Effector memory CD4-positive, alpha-beta T cell (primary cell): ENCODE measurements at places on chromosomes 1 and 21.
A peak's percentile ranks its signal among the peaks of the same experiment; 100 is the strongest.

DNA sequence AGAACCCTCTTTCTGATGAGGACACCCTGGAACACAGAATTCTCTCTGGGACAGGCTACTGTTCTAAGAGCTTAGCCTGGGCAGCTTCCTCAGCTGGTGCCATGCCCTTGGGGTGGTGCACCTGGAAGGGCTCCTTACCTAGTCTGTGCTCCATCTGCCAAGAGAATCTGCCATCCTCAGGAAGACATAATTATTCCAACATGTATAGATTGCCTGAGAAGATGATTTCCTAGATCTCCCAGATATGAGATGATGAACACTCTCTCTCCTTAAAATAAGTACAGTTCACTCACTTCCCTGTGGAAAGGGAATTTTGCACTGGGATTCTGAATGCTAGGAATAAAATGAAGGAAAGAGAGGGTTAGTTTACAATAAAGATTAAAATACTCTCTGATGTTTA, 87.6 kb downstream of the NENF start:
- DNase-seq, result no peak

DNA sequence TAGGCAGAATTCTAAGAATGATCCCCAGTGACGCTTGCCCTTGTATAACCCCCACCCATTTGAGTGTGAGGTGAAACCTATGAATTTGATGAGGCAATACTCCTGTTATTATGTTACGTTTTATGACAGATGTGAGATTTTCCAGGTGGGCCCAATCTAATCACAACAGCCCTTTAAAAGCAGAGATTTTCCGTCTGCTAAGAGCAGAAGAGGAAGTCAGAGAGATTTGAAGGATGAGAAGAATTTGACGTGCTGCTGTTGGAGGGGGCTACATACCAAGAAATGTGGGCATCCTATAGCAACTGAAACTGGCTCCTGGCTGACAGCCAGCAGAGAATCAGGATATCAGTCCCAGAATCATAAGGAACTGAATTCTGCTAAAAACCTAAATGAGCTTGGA, 2.4 kb upstream of the SLC19A2 start:
- no peak for DNase-seq

DNA sequence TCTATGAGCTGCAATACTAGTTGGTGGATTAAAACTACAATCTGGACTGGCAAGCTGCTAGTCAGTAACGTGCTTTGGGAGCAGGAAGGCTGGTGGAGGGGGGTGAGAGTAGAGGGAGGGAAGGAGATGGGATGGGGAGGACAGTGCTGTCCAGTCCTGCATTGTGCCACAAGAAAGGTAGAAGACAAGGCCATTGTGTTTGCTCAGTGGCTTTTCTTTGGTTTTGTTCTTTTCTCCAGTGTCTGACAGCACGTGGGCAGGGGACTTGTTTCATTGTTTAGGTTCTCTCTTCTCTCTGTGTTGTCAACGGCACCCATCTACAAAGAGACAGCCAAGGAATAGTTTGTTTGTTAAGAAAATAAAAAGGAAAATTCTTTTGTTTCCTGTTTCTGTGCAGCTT, 362.8 kb upstream of the PLXNA2 start:
- DNase-seq, result no peak

GRCh38 chr21:36388835-36389234, 3.6 kb downstream of the CHAF1B start:
- no peak for DNase-seq

DNA sequence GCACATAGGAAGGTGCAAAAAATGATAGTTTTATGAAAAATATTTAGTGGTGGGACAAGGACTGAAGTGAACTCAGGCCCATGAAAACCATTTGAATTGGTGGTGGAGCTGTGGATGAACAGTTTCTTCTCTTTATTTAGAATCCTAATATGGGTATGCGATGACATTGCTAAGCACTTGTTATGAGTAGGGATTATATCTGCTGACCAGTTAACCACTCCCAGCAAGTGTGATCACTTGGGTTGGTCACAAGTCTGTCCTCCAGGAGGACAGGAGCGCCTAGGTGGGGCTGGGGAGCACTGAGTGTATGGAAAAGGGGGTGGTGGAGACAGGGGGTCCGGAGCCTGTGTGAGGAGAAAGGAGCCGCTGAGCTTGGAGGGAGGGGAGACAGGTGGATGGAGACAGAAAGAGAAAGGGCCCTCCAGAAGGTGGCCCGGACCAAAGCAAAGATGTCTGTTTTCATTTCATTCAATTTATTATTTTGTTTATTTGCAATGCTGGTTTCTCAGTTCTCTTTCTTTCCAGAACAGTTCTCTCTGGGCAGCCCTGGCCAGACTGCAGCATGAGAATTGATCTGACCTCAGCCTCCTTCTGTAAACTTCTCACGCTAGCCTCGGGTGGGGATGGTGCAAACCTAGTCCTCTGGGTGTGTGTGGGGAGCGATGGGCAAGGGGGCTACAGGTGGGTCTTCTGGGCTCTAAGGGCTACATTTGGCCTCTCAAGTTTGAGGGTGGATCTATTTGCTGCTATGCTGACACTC, 9.9 kb upstream of the ZSCAN20 start:
- no peak for DNase-seq

DNA sequence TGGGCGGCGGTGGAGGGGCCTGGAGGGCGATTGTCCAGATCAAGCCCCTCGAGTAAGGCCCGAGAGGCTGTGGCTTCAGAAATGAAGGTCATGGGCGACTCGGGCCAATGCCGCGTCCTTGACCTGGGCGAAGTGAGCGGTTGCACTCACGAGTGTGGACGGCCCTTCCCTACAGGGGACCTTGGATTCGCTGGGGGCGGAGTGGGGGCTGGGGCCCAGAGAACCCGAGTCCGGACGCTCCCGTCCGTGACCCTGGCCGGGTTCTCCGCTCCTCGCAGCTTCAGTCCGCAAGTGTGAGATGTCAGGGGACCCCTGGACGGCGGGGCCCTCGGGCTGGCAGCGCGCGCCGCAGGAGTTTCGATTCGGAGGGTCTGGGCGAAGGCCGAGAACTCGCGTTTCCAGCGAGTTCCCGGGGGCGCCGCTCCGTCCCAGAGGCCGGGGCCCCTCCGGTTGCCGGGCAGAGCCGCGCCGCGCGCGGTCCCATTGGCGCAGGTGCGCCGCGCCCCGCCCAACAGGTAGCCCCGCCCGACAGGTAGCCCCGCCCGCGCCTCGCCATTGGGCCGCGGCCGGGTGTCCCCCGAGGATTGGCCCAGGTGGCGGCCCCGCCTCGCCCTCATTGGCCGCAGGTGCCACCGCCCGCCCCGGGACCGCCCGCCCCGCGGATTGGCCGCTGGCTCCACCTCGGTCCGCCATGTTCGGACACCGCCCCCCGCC, at the start of gene PRKCZ:
TSS of gene PRKCZ (plus strand) at position 694 of the 714 bp plus-strand sequence. CDS start 220 bp downstream, outside the sequence.
- peak; percentile 91 for DNase-seq

DNA sequence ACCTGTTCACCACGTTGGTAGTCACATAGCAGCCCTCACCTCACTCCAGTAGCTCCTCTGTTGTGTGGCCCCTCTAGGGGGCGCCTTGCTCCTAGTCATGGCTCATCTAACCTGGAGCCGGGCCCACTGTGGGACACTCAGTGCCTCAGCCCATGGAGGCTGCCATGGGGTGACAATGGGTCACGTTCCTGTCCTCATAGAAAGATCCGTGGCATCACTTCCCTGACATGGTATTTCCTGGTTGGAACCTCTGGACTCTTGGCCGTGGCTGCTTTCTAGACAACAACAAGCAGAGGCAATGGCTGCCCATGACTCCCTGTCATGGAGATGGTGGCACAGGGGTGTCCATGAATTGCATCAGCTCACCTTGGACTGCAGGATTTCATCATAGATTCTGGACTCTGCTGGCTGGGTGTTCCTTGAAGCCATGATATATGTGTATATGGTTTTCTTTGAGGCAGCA, 27.5 kb upstream of the SLAMF6 start:
- DNase-seq, result no peak

DNA sequence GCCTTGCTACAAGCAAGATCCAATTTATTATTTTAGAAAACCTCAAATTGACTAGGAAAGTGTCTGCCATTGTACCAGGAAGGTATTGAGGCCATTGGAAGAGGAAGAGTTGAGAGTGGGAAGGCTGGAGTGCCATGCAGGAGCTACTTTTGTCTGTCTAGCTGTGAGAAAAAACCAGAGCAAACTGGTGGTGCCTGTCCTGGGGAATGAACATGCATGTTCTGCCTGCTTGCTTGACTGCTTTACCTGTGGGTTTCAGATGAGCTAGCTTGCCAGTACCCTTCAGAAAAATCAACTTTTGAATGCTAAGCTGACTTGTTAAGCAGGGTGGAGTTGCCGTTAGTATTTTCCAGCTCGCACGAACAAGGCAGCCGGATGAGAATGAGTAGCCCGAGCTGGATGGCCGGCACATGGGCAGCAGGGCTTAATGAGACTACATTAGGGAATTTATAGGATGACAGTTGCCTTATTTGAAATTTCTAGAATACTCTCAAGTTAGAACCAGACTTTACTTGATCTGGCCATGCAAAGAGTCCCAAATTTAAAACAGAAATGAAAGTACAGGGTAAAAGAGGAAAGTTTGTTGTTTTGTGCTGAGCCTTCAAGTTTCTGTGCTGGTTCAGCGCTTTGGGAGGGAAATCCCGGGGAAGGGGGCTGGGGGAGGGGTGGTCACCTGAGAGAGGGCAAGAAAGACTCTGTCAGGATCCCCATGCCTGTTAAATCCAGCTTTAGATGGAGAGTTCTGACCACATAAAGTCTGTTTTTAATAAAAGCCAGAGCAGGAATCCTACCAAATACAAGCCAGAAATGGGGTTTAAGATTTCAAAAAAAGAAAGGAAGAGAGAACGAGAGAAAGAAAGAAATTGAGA, 29.6 kb upstream of the C1orf105 start:
- DNase-seq, result no peak

DNA sequence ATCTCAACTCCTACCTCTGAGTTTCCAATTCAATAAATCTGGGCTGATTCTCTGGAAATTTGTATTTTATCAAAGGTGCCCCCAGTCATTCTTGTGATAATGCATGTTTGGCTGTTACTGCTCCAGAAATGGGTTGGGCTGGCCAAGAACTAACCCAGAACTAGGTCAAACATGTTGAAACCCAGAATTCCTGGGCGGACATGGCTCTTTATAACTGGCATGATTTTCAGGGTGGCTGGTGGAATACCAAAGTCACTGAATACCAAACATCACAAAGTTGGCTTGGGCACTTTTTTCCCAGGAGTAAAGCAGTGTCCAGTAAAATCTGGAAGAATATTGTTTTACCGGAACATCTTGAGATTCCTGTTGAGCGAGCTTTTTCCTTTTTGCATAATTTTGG, 89.4 kb upstream of the S1PR1 start:
- DNase-seq, result no peak

DNA sequence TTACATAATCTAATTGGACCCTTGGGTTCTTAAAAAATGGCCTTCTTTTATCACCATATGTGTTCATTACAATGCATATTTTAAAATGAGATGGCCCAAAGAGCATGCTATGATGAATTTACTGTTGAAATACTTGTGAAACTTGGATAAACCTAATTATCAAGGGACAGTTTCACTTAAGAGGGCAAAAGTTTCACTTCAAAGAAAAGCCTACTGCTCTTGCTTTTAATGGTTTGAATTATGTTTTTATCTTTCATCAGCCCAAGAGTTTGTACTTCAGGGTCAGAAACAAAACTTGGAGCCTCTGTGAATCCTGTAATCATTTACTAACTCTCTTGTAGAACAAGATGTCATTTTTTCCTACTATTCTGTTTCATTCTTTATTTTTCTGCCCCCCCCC, 32.3 kb downstream of the POU2F1 start:
- DNase-seq, result no peak
